ENCODE measurements at places on chromosomes 4 and X. TPM values are rescaled to one million over a fixed set of nuclear protein-coding genes. Genes with fewer than 3 reads are reported as not detected.

The SPON2 gene
- 0.20 TPM for total RNA-seq

The MEPE gene
- not detected for total RNA-seq

The MAGEA9B gene
- total RNA-seq = not detected

The DCAF4L1 gene
- total RNA-seq = 0.12 TPM

The HSD17B13 gene
- 0.06 TPM for total RNA-seq

The RAB33A gene
- 0.21 TPM for total RNA-seq

The ODAPH gene
- total RNA-seq = not detected

The LRCH2 gene
- total RNA-seq = 0.02 TPM

The ZNF157 gene
- not detected for total RNA-seq
